Right ventricle myocardium inferior (tissue), 1 donor: ENCODE measurements at places on chromosomes 3 and 15. TPM values are rescaled to one million over a fixed set of nuclear protein-coding genes. Genes with fewer than 3 reads are reported as not detected.

The IQCF5 gene
- total RNA-seq, result not detected

The EXD1 gene
- not detected for total RNA-seq

The MITF gene
- total RNA-seq, result 71.0 TPM

GRCh38 chr3:177286034-177286433 lies 88.8 kb upstream of the TBL1XR1 start:
- DNase-seq, result no peak
